ENCODE measurements at places on chromosomes 6 and 20.

DNA sequence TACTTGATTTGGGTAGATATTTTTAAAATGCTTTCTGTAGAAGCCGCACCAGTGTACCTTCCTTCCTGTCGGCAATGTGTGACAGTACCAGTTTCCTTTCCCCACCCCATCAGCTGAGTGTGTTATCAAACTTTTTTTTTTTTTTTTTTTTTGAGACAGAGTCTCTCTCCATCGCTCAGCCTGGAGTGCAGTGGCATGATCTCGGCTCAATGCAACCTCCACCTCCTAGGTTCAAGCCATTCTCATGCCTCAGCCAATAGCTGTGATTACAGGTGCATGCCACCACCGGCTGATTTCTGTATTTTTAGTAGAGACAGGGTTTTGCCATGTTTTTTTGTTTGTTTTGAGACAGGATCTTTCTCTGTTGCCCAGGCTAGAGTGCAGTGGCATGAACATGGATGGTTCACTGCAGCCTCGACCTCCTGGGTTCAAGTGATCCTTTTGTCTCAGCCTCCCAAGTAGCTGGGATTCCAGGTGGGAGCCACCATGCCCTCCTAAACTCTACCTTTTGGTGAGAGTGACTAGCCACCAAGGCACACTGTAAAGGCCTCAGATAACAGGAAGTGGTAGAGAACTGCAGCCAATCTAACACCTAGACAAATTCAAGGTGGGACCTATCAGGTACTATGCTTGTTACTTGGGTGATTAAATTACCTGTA, 26.5 kb upstream of the ZBTB22 start:
- DNase-seq = no peak

GRCh38 chr6:81708113-81708699, 44.3 kb downstream of the TENT5A start:
- no peak for DNase-seq

- no peak for DNase-seq
Measured at GRCh38 chr6:133404151-133404550, 163.0 kb downstream of the EYA4 start.

DNA sequence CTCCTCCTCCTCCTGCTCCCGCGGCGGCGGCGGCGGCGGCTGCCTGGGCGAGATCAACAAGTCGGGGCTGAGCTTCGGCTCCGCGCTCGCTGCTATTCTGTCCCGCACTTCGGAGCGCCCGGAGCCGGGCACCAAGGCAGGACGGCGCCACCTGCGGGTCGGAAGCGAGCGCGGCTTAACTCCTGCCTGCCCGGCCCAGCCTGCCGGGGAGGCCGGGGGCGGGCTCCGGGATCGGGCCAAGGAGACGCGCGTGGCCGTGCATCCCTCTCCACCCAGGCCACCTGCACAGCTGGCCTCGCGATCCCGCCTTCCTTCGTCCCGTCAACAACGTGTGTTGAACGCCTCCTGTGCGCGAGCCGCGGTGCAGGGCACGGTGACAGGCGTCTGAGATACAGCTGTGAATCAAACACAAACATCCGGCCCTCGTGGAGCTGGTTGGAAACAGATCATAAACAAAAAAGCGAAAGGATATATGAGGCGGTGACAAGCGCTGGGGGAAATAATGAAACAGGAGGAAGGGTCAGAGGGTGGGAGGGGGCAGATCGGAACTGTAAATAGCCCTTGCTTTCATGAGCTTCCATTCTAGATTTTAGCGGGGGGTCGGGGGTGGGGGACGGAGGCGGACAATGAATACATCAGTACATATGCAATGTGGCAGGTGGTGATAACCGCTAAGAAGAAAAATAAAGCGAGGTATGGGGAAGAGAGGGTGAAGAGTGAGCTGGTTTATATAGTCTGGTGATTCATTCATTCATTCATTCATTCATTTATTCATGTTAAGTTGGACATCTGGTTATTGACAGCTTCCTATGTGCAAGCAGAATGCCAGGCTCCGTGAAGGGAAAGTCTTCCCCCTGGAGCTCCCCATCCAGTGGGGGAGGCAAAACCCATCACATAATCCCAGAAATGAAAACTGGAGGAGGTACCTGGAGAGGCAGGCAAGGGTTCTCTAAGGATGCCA, 2.0 kb upstream of the KCNB1 start:
- peak; percentile 72 for DNase-seq

DNA sequence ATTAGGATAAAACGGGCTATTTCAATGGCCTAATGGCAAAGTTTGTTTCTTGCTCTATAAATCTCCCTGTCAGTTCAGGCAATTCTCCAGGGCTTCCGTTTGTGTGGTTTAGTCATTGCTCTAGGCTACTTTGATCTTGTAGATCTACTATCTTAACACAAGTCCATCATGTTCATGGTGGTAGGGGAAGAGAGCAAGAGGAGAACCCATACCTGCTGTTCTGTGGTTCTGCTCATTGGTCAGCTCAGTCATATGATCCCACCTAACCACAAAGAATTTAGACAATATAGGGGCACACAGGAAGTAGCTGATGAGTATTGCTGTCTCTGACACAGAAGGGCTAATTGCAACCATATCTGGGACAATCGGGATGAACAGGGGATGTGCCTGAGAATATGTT, 4.9 kb upstream of the DEK start:
- no peak for DNase-seq

DNA sequence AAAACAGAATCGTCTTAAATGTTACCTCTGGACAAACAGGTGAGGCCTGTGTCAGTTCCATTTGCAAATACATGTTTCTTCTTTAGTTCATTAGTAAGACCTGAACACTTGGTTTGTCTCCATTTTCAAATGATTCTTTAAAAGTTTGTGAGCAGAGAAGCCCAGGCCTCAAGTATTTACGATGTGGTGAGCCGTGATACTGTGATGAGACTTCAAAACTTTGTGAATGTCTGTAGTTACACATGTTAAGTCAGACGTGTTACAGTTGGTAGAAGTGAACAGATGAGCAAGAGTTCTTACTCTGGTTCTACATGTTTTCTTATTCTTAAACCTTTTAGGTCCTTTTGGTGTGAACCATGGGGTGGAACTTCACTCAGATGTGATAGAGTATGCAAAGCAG, 8.5 kb downstream of the PCMTD2 start:
- no peak for DNase-seq

- DNase-seq = no peak
Measured at GRCh38 chr20:41155261-41155660, 17.9 kb downstream of the PLCG1 start.

DNA sequence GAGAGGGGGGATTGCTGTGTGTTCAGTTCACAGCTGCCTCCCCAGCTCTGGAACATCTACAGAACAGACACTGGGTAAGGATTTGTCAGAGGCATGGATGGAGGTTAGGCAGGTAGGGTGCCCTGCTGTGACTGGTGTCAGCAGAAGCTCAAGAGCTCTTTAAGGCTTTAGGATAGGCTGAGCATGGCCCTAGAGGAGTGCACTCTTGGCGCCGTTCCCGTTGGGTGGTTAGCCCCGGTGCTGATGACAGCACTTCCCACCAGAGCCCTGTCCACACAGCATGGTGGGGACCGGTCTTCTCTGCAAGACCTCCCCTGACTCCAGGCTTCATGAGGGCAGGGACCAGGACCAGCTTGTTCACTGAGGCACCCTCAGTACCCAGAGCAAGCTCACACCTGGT, 262.0 kb downstream of the BMP7 start:
- no peak for DNase-seq

GRCh38 chr20:56427797-56428196, 15.7 kb downstream of the CASS4 start:
- no peak for DNase-seq

All from left kidney (tissue), 8 donors.